Activated CD4-positive, alpha-beta T cell treated with anti-CD3 and anti-CD28 coated beads, Interleukin-2, Interleukin-4, amounts not matched to agents 100 ng/mL and 50 ng/mL, durations not matched to agents 16 hours and 8 hours (primary cell): ENCODE measurements at places on chromosomes 13 and 19.

GRCh38 chr19:10643968-10644259 lies 10.2 kb upstream of the ILF3 start:
- no peak for DNase-seq

GRCh38 chr19:45952686-45953505 lies 20.8 kb downstream of the NOVA2 start:
- peak; percentile 32 for DNase-seq

DNA sequence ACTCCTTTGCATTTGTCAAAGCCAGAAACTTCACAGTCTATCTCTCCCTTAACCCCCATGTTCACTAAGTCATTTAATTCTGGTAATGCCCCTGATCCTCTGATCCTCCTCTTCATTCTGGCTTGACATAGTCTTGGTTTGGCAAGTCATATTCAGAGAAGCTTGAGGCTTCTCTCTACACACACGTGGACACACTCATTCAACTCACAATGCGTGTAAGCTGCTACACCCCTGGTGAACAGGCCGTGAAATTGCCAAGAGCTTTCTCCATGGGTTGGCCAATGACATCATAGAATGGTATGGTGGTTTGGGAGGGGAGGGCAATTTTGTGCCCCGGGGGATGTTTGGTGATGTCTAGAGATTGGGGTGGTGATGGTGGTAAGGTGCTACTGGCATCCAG lies 47.9 kb upstream of the FLT1 start:
- DNase-seq = no peak

DNA sequence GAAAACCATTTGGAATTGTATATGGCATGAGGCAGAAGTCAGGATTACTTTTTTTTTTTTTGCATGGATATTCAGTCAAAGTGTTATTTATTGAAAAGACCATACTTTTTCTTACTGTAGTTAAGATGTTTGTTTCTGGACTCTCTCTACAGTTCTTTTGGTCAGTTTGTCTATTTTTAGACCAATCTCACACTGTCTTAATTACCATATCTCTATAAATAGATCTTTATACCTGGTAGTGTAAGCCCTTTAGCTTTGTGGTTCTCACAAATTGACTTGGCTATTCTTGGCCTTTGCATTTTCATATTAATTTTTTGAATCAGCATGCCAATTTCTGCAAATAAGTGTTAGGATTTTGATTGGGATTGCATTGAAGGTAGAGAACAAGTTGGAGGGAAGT lies 96.8 kb downstream of the MAB21L1 start:
- DNase-seq = no peak

DNA sequence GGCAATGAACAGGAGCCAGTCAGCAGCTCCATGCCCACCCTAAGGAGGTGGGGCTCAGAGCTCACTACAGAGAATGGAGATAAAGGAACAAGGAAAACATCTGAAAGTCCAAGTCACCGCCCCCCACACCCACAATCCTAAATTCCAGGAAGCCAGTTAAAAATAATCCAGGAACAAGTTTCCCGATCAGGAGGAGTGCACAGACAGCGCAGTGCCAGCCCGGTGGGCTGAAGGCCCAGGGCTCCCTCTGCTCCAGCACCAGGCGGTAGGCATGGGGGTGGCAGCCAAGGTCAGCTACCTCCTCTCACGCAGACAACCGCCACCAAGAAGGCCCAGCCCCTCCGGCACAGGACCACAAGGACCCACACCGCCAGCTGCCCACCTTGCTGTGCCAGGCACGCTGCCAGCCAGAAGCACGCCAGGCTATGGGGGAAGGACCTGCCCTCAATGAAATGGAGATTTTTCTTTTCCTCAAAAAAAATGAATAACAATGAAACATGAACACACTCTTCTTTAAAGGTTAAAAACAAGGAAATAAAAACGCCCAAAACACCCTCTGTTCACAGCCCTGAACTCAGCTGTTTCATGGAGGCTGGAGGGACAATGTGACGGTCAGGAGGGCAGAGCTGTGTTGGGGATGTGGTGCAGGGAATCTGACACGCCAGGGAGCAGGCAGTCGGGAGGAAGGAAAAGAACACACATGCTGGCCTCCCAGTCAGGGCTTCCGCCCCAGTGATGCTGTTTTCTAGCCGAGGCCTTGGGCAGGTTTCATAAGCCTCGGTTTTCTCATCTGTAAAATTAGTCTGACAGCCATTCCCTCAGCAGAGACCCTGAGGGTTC lies 11.0 kb downstream of the STK24 start:
- no peak for DNase-seq

DNA sequence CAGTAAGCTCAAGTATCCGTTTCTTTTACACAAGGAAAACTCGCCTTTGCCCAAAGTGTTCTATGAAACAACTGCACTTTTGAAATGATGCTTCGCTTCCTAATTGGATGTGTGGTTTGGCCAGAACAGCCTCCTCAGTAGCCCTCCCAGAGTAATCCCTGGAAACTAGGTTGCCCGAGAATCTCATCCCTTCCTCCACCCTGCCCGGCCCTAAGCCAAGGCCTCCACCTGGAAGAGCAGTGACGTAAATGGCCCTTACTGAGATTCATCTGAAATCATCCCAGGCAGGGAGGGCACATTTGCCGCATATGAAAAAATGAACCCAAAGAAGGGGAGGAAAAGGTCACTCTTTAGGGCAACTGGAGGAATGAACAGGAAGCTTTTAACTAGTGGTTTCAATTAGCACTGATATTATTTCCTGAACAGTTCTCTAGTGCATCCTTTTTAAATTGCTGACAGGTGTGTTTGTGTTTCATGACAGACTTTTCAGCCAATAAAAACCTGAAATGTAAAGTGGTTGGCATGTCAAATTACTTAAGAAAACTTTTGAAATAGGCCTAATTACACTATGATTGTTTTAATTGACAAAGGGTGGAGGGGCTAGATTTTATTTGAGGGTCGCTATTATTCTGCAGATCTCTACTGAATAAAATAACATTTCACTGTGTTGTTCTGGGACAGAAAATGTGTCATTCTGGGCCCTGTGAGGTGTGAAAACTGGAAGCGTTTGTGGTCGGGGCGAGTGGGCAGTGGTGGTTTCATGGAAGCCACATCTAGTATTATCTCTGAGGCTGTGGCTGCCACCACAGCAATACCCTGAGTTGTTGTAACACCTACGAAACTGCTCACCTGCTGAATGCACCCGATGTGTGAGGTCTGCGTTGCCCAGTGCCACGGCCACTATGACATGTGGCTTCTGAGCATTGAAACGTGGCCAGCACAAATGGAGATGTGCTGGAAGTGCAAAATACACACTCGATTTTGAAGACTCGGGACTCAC lies 112.1 kb downstream of the ZIC5 start:
- DNase-seq = peak; percentile 55

GRCh38 chr19:33503433-33504057 lies 18.0 kb downstream of the PEPD start:
- DNase-seq = no peak

DNA sequence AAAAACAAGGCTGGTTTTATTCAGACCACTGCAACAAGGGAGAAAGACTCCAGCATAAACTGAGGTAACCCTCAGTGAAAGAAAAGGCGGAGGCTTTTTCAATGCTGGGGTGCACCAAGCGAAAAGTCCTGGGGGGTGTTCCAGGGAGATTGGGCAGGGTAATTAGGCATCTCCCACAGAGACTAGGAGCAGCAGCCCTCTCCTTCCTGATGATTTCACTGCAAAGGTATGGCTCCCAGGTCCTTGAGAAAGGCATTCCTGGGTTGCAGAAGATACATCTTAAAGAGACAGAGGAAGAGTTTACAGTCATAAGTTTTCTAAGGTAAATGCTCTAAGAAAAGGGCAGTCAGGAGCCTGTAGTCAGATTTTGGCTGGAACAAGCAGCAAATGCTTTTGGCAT lies 412.0 kb downstream of the FOXO1 start:
- no peak for DNase-seq

- DNase-seq = no peak
These were observed 134.3 kb upstream of the MYO16 start for GRCh38 chr13:108494991-108495645.

DNA sequence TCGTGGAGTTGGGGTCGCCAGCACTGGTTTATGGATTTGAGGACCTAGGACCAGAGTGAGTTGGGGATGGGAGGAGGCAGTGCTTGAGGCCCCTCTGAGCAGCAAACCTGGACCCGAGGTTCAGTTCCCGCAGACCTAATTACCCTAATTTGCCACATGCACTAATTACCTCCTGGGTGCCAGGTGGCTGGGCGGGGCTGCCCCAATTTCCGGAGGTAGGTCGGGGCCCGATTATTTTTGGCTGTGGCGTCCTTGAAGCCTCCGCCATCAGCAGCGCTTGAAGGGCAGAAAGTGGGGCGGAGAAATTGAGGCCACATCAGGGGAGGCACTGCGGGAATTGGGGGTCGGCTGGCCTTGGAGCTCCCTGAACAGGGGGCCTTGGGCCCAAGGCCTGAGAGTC lies 5.9 kb upstream of the HOMER3 start:
- DNase-seq = no peak

DNA sequence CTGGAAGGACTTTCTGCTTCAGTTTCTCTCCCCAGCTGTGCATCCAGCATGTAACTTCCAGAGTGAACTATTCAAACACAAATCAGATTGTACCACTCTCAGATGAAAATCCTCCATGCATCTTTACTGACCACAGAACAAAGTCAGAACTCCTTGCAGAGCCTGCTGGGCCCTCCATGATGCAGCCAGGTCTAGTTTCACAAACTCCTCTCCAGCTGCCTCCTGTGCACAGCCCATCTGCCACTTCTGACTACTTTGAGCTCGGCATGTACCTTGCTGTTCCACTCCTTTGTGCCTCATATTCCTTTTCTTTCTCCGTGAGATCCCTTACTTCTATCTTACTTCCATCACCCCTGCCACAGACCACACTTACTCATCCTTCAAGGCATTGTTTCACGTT lies 31.4 kb downstream of the NALCN start:
- no peak for DNase-seq

DNA sequence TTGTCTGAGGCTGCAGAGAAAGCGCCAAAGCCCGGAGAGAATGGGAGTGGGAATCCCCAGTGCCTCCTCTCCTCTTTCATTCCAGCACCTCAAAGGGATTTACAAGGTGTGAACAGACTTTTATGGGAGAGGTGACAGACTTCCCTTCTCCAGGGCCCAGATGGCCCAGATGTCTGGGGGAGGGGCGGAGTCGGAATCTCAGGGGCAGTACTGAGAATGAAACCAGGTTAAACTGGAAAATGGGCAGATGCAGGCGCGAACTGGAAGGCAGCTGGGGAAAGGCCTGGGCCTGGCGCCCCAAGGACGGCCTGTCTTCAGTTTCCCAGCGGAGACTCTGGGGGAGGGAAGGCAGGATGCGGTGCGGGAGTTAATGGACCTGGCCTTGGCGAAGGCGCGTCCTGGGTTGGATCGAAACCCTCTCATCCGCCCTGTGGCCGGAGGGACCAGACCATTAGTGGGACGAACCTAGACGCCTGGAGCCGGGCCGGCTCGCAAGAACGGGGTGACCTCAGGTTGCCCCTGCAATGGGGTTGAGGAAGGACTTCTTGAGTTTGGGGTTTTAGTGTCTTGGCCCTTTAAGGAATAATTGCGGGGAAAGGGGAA lies 592 bp upstream of the TRIP10 start:
- peak; percentile 11 for DNase-seq

GRCh38 chr19:3465552-3465951 lies 14.8 kb downstream of the SMIM24 start:
- DNase-seq = no peak

DNA sequence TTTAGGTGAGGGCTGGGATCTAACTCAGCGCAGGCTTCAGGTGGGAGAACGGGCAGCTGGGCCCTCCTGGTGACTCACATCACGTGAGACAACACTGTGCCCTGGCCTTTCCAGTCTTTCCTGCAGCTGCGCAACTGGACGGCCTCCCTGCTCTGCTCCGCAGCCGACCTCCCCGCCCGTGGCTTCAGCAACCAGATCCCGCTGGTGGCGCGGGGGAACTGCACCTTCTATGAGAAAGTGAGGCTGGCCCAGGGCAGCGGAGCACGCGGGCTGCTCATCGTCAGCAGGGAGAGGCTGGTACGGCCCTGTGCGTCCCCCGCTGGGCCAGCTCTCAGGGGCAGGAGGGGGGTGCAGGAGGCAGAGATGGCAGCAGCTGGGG lies 8.8 kb downstream of the SPPL2B start:
- DNase-seq = no peak

DNA sequence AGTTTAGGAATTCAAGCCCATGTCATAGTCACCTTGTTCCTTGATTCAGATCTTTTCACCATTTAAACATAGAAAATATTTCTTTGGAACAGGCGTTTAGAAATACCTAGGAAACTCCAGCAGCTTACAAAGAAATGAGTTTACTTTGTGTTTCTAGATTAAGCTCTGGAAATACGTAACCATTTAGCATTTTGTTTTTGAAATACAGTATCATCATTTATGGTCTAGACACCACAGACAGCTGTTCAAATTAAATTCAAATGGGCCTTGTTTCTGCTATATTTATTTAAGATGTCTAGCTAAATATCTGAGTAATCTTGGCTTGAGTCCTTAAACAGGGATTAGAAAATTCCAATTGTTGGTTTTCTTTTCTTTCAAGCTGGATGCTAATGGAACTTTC lies 228.5 kb downstream of the NDFIP2 start:
- no peak for DNase-seq

- DNase-seq = peak; percentile 58
These were observed 34.2 kb upstream of the TMEM255B start for GRCh38 chr13:113724780-113725315.

GRCh38 chr13:28684257-28684656 lies 25.3 kb downstream of the POMP start:
- DNase-seq = no peak

- no peak for DNase-seq
These were observed 12.9 kb downstream of the CEBPG start for GRCh38 chr19:33386361-33386858.

GRCh38 chr19:15469513-15470297 lies 5.4 kb upstream of the RASAL3 start:
- no peak for DNase-seq

GRCh38 chr19:49890349-49891311 lies 6.1 kb downstream of the IL4I1 start:
- peak; percentile 39 for DNase-seq

DNA sequence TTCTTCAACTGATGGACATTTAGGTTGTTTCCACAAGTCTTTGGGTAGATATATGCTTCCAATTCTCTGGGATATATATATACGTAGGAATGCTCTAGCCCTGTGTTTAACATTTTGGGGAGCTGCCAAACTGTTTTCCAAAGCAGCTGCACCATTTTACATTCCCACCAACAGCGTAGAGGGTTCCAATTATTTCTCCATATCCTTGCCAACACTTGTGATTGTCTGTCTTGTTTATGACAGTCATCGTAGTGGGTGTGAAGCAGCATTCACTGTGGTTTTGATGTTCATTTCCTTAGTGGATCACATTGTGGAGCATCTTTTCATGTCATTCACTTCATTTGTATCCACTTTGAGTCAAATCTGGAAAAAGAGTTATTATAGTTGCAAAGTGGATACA lies 4.7 kb upstream of the CBLC start:
- no peak for DNase-seq

GRCh38 chr19:46015687-46016425 lies 7.0 kb downstream of the PGLYRP1 start:
- DNase-seq = no peak

GRCh38 chr19:48606463-48607358 lies at the start of gene SPACA4:
Gene SPACA4 (plus strand): TSS chr19:48606742. CDS start chr19:48606979, 237 bp downstream.
- DNase-seq = no peak

DNA sequence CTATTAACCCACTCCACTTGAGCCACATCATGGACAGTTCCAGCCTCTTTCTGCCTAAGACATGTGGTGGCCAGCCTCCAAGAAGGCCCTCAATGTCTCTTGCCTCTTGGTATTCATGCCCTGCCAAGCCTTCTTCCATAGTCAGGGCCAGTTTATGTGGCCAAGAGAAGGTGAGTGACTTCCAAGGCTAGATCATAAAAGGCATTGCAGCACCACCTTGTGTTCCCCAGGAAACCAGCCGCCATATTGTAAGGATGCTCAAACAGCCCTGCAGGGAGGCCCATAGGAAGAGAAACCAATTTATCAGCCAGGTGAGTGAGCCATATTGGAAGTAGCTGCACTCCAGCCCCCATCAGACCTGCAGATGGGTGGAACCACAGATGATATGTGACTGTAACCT lies 12.3 kb upstream of the DNMT1 start:
- DNase-seq = no peak
